ENCODE measurements at places on chromosomes 2 and 18. TPM values are rescaled to one million over a fixed set of nuclear protein-coding genes. Genes with fewer than 3 reads are reported as not detected.

The KLHL41 gene
- 0.37 TPM for total RNA-seq

DNA sequence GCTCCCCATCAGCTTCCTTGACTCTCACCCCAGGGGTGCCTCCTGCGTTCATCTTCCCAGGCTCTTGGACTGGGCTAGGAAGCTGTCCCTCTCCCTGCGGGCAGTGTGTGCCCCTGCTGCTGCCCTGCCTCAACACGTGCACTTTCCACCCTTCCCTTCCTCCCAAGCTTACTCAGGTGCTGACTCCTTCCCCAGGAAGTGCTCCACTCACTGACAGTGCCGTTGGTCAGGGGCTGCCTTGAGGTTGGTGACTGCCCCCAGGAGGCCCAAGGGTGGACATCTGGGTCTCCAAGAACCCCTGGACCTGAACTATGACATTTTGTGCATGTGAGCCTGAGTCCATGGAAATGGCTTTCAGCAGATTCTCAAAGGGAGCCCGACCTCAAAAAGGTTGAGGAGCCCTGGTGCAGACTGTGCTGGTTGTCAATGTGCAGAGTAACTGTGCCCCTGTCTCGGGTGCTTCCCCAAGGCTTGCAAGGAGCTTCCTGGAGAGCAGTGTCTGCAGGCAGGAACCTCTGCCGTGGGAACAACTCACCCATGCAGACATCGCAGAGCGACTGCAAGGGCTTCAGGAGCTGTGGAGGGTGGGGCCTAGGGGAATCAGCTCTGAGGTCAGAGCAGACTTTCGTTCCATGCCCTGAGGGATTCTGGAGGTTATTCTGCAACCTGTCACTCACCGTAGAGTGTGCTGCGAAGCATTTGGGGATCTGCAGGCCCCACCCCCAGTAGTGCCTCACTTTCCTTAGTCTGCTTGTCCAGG is 116.5 kb upstream of the MCFD2 start:
- H3K36me3 ChIP-seq, result no peaks in the 10 kb centered on the region
- H3K27me3 ChIP-seq, result no peaks in the 10 kb centered on the region
- H3K27ac ChIP-seq, result no peak overlapping the region
- H3K4me1 ChIP-seq, result peaks cover 11% of the 10 kb centered on the region
- DNase-seq, result no peak

DNA sequence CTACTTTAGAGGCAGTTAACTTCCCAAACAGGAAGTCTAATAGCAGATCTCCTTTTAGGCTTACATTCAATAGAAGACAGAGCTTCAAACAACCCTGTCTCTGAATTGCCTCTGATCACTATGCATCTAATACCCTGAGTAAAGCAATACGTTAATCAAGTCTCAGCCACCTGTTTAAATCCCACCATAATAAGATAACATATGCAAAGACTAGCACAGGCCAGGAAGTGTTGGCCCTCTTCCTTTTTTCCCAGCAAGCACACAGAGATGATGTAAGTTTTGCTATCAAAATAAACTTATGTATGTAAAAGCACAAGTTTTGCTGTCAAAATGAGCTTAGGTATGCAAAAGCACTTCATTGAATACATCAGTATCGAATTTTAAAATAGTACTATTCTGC is 385.5 kb downstream of the RND3 start:
- no peak for DNase-seq
- no peak overlapping the region for H3K4me3 ChIP-seq
- H3K27me3 ChIP-seq, result no peaks in the 10 kb centered on the region
- no peaks in the 10 kb centered on the region for H3K36me3 ChIP-seq

DNA sequence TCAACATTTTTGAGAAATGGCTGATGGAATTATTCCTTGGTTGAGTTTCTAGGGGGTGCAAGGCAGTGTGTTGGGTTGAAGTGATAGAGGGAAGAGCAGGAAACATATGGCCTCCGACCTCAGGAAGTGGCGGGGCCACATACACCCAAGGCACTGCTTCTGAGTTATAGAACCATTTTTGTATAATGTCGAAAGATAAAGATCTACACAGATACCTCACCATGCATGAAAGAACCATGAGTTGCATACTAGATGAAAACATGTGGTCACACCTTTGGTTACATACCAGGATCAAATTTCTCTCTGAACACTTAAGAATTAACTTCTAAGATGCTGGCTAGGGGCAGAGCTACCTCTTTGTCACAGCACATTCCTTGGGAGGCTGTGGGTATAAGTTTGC is 23.2 kb downstream of the LAMA3 start:
- no peaks in the 10 kb centered on the region for H3K27me3 ChIP-seq
- H3K4me3 ChIP-seq, result no peak overlapping the region
- H3K36me3 ChIP-seq, result no peaks in the 10 kb centered on the region
- DNase-seq, result no peak

The TGOLN2 gene
- total RNA-seq, result 162 TPM

The COL3A1 gene
- total RNA-seq, result 260 TPM

DNA sequence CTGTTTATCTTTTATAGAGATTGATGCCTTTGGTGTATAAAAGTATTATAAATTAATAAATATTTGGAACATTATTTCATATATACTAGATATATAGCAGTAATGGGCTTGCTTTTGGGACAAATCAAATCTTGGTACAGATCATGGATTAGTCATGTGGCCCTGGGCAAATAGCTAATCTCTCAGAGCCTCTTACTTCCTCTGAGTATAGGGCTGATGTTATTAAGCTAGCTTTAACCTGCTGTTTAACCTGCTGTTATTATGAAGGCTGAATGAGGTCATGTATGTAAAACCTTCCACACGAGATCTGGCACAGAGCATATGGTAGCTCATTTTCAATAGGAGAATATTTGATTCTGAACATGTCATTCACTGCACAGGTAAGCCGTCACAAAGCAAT is 5.7 kb downstream of the ITGB6 start:
- no peak overlapping the region for H3K4me3 ChIP-seq
- no peak for DNase-seq
- no peaks in the 10 kb centered on the region for H3K4me1 ChIP-seq
- H3K27ac ChIP-seq, result no peak overlapping the region
- no peaks in the 10 kb centered on the region for H3K27me3 ChIP-seq

The ZNF396 gene
- 3.6 TPM for total RNA-seq

The ADAM17 gene
- 18.6 TPM for total RNA-seq

The GAL3ST2 gene
- 34.2 TPM for total RNA-seq

GRCh38 chr18:56235481-56236013 is 402.8 kb downstream of the TXNL1 start:
- no peak overlapping the region for H3K27ac ChIP-seq
- H3K4me1 ChIP-seq, result no peaks in the 10 kb centered on the region
- H3K4me3 ChIP-seq, result no peak overlapping the region
- no peak for DNase-seq

The ABCB11 gene
- 0.74 TPM for total RNA-seq

DNA sequence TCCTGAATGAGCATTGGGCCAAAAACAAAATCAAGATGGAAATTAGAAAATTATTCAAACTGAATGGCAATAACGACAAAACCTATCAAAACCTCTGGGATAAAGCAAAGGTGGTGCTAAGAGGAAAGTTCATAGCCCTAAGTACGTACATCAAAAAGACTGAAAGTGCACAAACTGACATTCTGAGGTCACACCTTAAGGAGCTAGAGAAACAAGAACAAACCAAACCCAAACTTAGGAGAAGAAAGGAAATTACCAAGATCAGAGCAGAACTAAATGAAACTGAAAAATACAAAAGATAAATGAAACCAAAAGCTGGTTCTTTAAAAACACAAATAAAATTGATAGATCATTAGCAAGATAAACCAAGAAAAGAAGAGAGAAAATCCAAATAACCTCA is 1543.5 kb upstream of the ACVR2A start:
- no peak for DNase-seq
- H3K27me3 ChIP-seq, result no peaks in the 10 kb centered on the region
- H3K27ac ChIP-seq, result no peak overlapping the region
- H3K36me3 ChIP-seq, result no peaks in the 10 kb centered on the region
- no peaks in the 10 kb centered on the region for H3K4me1 ChIP-seq

DNA sequence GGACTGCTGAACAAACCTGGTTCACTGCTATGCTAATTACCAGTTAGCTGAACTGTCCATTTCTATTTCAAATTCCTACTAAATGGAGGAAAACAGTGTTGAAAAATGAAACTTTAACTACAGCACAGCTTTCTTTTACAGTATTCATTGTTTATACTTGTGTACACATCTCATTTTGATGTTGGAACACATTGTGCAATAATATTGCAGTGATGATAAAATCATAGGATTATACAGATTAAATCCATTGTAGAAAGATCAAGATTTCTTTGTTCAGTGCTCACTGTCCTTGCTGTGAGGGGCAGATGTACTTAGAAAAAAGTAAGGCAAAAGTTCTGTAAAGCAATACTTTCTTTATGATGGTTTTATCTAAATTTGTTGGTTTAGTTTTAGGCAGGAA is 1055.1 kb downstream of the LRP1B start:
- no peak overlapping the region for H3K27ac ChIP-seq
- H3K4me1 ChIP-seq, result no peaks in the 10 kb centered on the region
- no peaks in the 10 kb centered on the region for H3K27me3 ChIP-seq
- no peak overlapping the region for H3K4me3 ChIP-seq
- no peaks in the 10 kb centered on the region for H3K36me3 ChIP-seq

The ITGB1BP1 gene
- 58.5 TPM for total RNA-seq

DNA sequence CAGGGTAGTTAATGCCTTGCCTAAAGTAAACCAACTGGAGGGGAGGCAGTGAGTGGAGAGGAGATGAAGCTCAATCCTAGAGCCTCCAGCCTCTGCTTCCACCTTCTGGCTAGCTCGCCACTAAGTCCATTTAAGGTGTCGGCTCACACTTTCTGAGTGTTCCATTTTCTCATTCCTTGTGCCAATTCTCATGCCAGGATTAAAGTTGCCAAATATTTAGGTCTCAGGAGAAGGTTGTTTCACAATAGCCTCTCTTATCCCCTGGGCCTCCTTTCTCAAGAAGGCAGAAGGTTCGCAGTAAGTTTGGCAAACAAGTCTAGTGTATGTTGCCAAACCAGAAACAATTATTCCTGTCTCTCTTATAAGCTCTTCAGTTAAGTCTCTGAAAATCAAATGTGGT is 57.2 kb downstream of the TACR1 start:
- no peaks in the 10 kb centered on the region for H3K36me3 ChIP-seq
- no peak for DNase-seq
- H3K4me1 ChIP-seq, result no peaks in the 10 kb centered on the region
- H3K27ac ChIP-seq, result no peak overlapping the region
- no peaks in the 10 kb centered on the region for H3K27me3 ChIP-seq

DNA sequence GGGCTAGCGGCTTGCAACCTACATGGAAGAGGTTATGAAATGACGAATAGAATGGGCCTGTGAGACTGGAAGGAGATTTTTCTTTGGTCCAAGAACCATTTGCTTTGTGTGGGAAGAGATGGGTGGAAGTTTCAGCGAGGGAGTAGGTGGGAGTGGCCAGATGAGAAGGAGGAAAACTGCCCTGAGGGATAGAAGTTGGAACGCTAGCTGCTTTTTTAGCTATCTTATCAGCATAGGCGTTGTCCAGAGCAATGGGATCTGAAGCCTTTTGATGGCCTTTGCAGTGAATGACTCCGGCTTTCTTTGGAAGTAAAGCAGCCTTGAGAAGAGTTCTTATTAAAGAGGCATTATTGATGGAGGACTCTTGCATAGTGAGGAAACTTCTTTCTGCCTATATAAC is 52.4 kb downstream of the SPTBN1 start:
- no peak overlapping the region for H3K4me3 ChIP-seq
- DNase-seq, result no peak
- H3K36me3 ChIP-seq, result no peaks in the 10 kb centered on the region
- H3K4me1 ChIP-seq, result no peaks in the 10 kb centered on the region

DNA sequence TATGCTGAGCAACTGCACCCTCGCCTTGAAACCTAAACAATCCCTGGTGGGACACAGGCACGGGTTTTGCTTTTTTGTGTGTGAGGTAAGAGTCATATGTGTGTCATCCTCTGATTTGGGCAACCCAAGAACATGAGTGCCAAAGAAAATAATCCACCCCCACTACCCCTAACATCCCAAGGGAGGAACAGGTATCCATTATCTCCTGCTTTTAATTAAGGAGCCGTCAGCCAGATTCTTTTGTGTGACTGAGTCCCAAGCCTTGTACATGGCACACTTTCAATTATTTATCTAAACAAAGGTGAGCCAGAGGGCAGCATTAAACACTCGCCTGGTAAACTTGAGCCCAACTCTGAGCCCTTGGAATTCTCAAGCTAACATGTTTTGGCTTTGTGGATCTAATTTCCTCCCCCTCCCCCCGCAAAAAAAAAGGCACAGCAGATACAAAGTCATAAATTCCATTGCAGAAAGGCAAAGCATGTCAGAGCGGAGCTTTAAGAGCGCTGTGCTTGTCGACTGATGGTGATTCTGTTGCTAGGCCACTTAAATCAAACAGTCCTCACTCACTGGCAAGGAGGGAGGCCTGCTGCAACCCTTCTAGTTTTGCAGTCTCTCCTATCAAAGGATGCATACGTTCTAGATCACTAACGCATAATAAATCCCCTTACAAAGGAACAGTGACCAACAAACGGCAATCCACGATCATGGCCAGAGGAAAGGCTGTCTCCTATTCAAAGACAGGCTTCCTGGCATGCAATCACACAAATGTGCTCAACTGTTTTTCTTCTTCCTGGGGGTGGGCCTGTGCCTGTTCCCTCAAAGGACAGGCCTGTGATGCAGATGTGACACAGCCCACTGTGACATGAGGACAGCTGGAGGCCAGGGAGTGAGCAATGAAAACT is 143.5 kb upstream of the LMAN1 start:
- H3K4me1 ChIP-seq, result no peaks in the 10 kb centered on the region
- no peak overlapping the region for H3K27ac ChIP-seq
- no peak overlapping the region for H3K4me3 ChIP-seq

- no peak overlapping the region for H3K27ac ChIP-seq
- H3K4me3 ChIP-seq, result no peak overlapping the region
- H3K36me3 ChIP-seq, result no peaks in the 10 kb centered on the region
- DNase-seq, result no peak
- no peaks in the 10 kb centered on the region for H3K27me3 ChIP-seq
These were observed 204.3 kb downstream of the GULP1 start for GRCh38 chr2:188495969-188496431.

DNA sequence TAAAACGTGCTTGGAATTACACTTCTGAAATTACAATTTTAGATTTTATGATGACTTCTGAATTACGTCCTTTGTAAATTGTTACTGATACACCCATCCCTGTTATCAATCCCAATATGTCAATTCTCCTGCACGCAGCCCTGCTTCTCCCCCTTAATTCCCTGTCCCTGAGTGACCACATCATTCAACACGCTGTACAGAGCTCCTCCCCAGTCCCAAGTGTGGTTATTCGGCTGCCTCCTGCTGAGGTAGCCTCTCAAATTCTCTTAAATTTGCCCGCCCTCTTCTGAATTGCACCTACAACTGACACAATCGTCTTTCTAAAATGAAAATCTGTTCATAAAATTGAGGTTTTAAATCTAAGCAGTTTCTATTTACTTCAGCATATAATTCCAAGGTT is 10.1 kb downstream of the SERPINB8 start:
- no peak overlapping the region for H3K27ac ChIP-seq
- H3K27me3 ChIP-seq, result no peaks in the 10 kb centered on the region
- no peak overlapping the region for H3K4me3 ChIP-seq
- no peaks in the 10 kb centered on the region for H3K36me3 ChIP-seq
- H3K4me1 ChIP-seq, result no peaks in the 10 kb centered on the region

DNA sequence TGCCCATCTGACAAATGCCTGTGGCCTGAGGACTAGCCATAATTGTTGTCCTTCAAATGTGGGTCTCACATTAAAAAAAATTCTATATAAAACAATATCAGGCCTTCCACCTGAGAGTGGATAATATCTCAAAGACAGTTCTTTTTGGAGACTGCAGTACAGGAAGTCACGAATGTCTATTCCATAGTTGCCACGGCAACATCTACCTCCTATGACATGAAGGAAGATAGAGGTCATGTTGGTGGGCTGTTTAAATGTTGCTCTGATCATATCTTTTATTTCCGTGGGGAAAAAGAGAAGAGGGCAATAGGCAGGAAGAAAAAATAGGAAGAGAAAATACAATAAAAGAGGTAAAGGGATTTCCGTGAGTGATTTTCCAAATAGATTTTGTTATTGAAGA is 151.8 kb downstream of the ARL6IP6 start:
- no peaks in the 10 kb centered on the region for H3K4me1 ChIP-seq
- no peak for DNase-seq
- no peak overlapping the region for H3K27ac ChIP-seq
- no peak overlapping the region for H3K4me3 ChIP-seq
- H3K36me3 ChIP-seq, result no peaks in the 10 kb centered on the region
